ENCODE measurements at places on chromosomes 7 and 10.

- no peak for DNase-seq
These were observed 34.2 kb downstream of the DNAJC12 start for GRCh38 chr10:67803588-67804394.

DNA sequence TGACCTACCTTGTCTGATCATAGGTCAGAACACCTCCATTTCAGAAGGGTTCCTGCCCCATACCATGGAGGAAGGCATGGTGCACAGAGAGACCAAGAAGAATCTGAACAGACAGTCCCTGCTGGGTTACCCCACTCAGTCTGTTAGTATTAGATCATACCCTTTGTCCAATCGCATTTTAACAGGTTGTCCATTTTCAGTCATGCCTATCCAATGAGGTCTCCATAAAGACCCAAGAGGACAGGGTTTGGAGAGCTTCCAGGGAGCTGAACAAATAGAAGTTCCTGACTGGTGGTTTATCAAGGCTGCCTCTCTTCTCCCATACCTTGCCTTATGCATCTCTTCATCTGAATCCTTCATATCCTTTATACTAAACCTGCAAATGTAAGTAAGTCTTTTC lies 21.2 kb upstream of the SLC16A12 start:
- no peak for DNase-seq

- DNase-seq, result no peak
These were observed 135.7 kb downstream of the GRK5 start for GRCh38 chr10:119343011-119343601.

GRCh38 chr7:75818472-75818871 lies 4.9 kb upstream of the CCL24 start:
- DNase-seq, result no peak

DNA sequence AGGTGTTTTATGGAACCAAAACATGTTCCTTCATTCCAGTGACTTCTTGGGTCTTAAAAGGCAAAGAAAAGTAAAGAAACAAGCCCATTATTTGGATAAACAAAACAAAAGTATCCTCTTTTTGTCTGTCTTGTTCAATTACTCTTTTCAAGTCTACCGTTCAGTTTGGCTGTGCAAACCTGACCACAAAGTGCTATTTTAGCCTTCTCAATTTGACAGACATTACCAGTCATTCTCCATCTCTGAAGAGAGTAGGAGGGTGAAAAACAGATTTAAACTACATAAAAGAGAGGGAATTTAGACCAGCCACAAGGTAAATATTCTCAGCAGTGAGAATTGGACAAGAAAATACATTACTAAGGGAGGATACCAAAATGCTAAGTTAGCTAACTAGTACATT lies 145.2 kb downstream of the GRM3 start:
- no peak for DNase-seq

GRCh38 chr7:2142386-2142785 lies 90.4 kb downstream of the MAD1L1 start:
- DNase-seq, result no peak

GRCh38 chr7:22853674-22854157 lies 31.1 kb upstream of the TOMM7 start:
- no peak for DNase-seq

DNA sequence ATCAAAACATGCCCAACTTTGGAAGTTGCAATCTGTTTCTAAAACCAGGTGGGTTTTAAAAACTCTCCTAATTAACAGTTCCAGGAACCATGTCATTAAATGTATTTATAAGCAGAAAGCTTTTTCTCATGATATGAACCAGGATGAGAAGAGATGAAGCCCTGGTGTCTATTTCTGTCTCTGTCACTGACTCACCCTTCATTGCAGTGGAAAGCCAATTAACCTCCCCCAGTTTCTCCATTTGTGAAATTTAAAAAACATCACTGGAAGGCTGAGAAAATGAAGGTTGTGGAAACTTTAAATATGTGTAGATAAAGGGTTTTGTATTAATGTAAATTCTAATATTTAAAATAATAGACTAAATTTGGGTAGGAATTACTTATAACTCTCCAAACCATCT lies 1088.0 kb downstream of the SORCS1 start:
- no peak for DNase-seq

- DNase-seq, result no peak
These were observed 464.4 kb downstream of the PTPRN2 start for GRCh38 chr7:158123214-158123613.

DNA sequence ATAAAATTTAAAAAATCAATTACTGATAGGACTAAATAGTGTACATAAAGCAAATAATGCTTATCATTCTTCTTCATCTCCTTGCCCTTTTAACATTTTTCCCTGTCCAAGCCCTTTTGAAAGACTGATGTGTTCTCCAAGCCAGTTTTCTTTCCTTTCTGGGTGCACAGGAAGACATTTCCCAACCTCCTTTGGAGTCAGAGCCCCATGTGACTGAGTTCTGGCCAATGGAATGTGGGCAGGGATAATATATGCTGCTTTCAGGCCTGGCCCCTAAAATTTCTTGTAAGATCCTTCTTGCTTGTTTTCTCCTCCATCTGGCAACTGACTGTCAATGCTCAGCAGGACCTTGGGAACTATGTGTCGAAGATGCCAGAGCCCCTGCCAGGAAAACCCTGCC lies 197.5 kb downstream of the EMX2 start:
- no peak for DNase-seq

- no peak for DNase-seq
These were observed 52.6 kb downstream of the MACC1 start for GRCh38 chr7:20164425-20165145.

GRCh38 chr7:56105508-56105907 lies 768 bp downstream of the CHCHD2 start:
- no peak for DNase-seq

DNA sequence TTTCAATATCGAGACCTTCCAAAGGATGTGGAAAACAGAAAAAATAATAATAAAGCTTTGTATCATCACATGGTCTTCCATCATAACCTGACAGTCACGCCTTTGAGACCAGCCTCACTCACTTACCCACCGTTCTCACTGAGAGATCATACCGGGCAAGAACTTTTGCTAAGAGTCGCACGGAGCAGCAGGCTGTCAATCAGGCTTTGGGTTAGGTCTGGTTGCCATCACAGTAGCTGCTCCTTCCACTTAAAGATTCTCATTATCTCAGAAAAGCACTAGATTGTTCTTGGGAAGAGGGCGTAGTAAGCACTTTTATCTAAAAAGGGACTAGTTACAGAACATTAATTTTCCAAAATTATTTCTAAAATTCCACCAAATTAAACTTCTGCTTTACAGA lies 2.0 kb downstream of the RELN start:
- DNase-seq, result no peak

DNA sequence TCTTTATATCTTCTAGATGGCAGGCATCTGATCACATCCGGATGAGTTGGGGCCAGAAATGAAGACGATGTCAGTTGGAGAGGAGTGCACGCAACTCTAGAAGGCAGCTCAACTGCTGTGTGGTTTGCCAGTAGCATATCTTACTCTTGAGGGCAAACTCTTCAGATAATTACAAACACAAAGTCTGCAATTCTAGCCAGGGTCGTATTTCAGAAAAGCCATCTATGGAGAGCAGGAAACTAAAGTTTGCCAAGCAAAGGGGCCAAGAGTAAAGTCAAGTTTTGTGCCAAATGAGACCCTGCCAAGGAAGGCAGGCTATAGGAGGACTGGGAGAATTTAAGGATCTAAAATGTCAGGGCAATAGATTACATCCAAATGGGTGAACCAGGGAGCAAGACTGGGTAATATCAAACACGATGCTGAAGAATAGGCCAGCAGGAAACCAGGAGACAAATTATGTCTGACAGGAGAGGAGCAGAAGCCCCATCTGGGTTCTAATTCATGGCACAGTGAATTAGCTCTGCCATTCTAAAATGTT lies 312.5 kb upstream of the SEMA3C start:
- no peak for DNase-seq

DNA sequence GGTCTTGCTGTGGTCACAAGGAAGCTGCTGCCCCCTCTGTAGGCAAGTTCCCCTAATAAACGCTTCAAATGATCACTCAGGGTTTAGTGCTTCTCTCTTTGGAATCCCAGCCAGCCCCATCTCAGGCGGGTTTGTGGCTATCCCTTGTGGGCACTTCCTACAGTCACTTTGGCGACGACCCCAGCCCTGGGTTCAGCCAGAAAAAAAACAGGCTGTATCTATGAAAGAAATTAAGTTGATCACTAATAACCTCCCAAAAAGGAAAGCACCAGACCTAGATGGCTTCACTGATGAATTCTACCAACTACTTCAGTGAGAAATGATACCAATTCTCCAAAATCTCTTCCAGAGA lies 208.2 kb downstream of the MAD1L1 start:
- no peak for DNase-seq

GRCh38 chr10:36256948-36257356 lies 614.9 kb upstream of the FZD8 start:
- no peak for DNase-seq

DNA sequence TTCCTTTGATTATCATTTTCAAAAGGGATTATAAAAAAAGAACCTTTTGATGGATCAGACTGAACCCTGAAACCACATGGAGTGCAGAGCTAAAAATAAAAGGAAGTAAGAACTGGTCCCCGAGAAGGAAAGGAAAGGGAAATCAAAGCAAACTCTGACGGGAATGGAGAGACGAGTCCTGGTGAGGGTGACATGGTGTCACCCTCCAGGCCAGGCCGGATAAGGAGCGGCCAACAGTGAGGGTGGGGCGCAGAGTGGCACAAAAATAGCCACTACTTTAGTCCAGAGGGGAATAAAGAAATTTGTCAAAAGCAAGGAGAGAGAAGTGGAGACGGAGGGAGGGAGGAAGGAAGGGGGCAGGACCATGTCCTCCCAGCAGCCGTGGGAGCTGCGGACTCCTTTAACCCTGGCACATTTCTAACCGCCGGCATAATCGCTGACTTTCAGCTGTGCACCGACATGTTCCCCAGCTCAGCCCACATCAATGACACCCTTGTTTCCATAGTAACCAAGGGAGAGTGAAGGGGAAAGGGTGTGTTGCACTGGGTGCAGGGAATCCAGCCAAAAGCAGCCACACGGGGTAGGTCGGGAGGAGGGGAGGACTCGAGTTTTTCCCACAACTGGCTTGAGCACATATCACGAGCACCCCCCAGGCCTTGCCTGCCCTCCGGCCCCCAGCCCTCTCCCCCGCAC lies 29.7 kb downstream of the TRIM8 start:
- no peak for DNase-seq

GRCh38 chr10:31083765-31084184 lies 52.1 kb upstream of the ZNF438 start:
- no peak for DNase-seq

GRCh38 chr7:29990931-29991330 lies 1.3 kb upstream of the SCRN1 start:
- no peak for DNase-seq

GRCh38 chr7:85600395-85600794 lies 413.5 kb upstream of the SEMA3D start:
- no peak for DNase-seq

DNA sequence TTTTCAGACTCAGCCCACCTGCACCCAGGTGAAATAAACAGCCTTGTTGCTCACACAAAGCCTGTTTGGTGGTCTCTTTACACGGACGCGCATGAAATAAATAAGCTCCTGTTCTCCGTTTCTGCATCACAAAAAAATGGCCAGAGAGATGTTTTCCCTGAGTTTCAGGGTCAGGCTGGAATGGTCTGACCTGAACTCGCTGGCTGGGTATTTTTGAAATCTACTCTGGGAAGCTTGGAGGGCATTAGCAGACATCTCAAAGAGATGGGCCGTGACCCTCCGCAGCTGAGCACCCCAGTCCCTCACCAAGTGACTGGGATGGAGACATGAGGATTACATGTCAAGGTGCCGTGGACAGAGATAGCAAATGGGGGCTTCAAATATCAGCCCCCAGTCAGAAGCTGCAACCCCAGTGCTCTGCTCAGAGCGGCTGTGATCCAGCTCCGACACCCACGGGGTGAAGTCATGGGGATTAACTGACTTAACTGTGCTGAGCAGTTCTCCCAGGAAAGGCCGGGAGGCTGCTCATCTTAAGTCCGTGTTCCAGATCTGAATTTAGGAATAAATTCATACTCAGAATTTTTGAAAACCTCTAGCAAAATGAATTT lies 22.3 kb downstream of the CALML5 start:
- no peak for DNase-seq

- no peak for DNase-seq
These were observed 31.5 kb downstream of the CLIP2 start for GRCh38 chr7:74320645-74321221.

GRCh38 chr10:125104559-125104958 lies 55.8 kb downstream of the CTBP2 start:
- no peak for DNase-seq

GRCh38 chr7:144487901-144488300 lies 84.4 kb upstream of the NOBOX start:
- DNase-seq, result no peak

GRCh38 chr7:47271749-47272148 lies 310.2 kb downstream of the TNS3 start:
- DNase-seq, result no peak

DNA sequence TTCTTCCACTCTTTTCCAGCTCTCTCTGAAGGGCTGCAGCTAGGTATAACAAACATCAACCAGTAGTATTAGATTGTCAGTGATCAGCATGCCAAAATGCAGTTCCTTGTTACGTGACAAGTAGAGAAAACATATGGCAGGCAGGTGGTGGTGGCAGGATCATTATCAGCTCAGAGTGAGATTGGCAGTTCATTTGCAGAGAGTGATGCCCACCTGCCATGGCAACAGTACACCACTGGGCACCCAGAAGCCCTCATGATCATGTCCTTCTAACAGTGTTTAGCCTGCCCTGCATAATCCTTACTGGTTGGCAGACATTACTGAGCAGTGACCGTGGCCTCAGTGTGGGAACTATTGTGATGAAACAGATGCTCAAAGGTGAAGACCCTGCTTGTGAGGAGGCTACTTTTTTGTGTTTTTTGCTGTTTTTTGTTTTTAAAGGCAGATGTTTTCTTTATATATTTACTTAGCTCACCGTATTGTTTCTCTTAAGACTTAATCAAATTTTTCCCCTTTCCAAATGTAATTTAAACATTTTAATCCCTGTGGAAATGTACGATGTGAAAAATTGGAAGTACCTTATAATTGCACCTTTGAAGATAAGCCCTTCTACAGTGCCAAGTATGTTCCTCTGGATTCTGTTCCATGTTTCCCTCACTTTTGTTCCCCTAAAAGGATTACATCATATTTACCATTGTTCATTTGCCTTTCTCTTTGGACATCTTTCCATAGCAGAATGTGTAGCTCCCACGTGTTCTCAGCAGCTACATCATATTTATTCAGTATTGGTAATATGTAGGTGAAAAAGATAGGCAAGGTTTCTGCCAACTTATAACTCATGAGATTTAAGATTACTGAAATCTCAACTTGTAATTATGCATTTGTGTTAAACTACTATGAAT lies 179.6 kb downstream of the SND1 start:
- DNase-seq, result no peak

DNA sequence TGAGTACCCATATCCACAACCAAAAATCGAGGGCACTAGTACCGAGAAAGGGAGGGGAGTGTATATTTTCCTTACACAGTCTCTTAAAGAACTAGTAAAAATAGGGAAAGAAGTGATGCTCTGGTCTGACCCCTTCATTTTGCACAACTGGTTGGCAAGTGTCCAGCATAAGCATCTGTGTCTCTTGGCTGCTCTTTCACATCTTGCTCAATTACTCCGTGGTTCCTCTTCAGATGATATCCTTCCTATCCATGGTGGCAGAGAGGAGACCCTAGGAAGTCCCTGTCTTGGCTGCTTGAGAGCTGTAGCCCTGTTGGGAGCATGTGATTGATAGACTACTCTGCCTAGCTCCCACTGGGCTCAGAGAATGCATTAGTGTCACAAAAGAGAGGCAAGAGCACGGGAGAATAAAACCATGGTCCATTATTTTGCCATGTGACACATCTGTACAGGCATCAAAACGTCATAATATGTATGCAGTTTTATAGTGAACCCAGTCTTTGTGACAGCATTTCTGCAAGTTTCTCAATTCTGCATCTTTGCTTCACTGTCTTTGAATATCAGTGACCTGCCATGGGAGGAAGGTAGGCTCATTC lies 111.8 kb upstream of the ANKRD1 start:
- no peak for DNase-seq
